ENCODE measurements at places on chromosomes 3 and 15.

DNA sequence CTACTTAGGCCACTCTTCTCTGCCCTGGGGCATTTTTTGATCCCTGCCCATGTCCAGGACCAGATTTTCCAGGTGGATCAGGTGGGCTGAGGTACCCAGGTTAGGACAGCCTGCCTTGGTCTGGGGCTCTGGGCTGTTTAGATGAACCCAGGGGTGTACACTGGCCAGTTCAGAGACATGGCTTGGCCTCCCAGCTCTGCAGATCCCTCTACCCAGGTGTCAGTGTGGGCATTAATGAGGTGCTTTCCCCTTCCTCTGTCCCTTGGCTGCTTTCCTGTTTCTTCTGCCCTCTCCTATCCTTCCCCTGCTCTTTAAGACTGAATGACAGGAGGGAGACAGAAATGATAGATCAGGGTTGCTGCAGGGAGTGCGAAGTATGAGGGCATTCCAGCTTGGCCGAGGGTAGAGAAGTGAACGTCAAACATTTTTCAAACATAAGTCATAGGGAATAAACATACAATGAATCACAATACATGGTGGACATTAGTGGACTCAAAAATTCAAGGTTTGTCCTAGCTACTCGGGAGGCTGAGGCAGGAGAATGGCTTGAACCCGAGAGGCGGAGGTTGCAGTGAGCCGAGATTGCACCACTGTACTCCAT lies 30.5 kb downstream of the RTP1 start:
- no peak for DNase-seq

DNA sequence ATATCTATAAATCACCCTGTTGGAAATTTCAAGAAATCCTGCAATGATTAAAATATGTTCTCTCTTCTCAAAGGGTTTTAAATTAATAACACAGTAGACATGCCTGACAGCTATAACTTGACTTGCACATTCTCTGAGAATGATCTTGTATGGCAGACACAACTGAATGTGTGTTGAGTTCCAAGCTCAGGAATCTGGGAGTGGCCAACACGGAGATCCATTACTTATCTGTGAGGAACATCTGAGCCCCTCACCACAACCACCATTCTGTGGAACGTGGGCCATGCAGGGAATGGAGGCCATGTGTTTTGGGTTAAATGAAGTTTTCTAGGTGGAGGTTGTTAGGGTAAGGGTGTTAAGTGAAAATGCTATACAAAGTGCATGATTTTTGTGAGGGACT lies 105.3 kb upstream of the CHMP2B start:
- no peak for DNase-seq

GRCh38 chr3:50509715-50510114 lies 6.3 kb upstream of the CACNA2D2 start:
- DNase-seq, result no peak

DNA sequence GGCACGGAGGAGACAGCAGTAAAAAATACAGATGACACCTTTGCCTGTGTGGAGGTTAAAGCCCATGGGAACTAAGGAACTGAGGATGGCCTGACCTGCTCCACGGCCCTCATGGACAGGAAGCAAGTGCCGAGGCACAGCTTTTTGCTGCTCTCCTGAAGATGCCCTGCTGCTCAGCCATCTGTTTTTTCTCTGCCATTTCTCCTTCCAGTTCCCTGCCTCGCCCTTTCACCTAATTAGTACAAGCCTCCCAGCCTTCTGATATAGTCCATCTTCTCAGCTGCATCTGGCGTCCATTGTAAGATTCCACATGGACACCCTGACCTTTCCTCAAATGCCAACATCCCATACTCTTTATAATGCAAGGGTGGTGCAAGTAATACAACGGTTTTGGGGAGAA lies 11.8 kb upstream of the CXCR6 start:
- DNase-seq, result no peak

DNA sequence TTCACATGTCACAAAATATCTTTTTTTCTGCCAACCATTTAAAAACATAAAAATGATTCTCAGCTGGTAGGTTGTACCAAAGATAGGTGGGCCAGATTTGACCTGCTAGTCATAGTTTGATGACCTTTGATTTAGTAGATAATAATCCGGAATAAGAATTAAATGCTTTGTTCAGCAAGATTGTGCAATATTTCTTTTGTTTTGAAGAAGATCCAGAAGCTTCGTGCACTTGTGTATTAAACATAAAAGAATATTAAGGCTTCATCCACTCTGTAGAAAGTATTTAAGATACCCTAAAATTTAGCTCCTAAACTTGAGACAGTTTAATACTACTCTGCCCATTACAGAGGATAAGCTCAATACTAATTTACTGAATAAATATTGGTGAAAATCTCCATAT lies 258.4 kb downstream of the ADAMTSL3 start:
- DNase-seq, result no peak

DNA sequence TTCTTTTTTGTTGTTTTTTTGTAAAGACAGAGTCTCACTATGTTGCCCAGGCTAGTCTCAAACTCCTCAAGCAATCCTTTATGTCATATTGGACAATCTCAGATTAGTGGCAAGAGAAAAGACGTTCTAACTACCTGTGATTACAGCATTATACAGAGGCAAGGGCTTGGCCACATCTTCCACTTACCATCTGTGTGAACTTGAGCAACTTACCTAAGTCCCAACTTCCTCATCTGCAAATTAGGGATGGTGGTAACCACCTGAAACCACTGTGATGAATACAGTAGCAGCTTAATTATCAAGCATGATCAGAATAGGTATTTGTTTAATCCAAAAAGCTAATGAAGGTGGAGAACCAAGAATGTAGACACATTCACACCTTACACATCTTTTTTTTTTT lies 16.1 kb downstream of the LRRC2 start:
- no peak for DNase-seq

- no peak for DNase-seq
Observed at GRCh38 chr3:12544652-12545472, 437 bp downstream of the MKRN2OS start.

GRCh38 chr15:83292317-83292716 lies 7.9 kb upstream of the BNC1 start:
- no peak for DNase-seq

GRCh38 chr3:128619146-128619890 lies 31.3 kb downstream of the RPN1 start:
- no peak for DNase-seq

GRCh38 chr15:73633991-73634495 lies 854 bp upstream of the NPTN start:
- no peak for DNase-seq

DNA sequence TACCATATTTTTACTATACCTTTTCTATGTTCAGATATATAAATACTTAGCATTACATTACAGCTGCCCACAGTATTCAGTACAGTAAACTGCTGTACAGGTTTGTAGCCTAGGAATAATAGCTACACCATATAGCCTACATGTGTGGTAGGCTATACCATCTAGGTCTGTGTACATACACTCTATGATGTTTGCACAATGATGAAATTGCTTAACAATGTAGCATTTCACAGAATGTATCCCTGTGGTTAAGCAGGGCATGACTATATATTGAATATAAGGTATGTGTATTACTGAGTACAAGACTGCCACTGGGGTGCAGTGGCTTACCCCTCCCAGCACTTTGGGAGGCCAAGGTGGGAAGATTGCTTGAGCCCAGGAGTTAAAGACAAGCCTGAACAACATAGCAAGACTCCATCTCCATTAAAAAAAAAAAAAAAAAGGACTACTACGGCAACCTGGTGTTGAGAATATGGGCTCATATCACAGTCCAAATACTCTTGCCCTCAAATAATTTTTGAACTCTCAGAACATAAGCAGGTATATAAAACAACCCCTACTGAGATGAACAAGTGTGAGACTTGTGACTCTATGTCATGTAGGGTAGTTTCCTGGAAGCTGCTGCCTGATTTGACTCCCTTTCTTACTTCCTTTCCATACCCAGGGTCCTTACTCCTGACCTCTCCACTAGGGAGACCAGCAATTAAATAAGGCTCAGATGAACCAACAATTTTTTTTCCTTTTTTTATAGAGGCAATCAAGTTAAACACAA lies 4.8 kb downstream of the PPP1R14D start:
- no peak for DNase-seq

- no peak for DNase-seq
Observed at GRCh38 chr3:185825006-185825638, at the start of gene IGF2BP2. TSS of gene IGF2BP2 (minus strand) at chr3:185825042. CDS start at chr3:185824960, 82 bp downstream.

DNA sequence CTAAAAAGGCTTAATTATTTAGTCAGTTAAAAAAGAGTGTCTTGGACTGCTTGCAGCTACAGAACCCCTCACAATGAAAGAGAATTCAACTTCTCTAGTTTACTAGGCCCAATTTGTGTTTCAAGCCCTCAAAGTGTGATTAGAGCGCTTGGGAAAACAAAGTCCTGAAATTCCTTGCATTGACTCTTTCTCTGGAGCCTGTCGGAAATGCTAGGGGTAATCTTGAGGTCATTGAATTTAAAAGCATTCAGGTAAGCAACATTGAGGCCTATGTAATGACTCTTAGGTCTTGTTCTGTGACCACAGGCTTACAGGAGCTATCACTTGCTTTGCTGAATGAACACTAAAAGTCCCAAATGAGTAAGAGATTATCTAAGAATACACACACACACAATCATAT lies 186.0 kb downstream of the NLGN1 start:
- DNase-seq, result no peak

Measured in activated naive CD4-positive, alpha-beta T cell (primary cell).